WTC11 (cell line): ENCODE measurements at places on chromosomes 4 and X.

GRCh38 chrX:30613721-30614120 is 36.2 kb upstream of the TASL start:
- DNase-seq: no peak

DNA sequence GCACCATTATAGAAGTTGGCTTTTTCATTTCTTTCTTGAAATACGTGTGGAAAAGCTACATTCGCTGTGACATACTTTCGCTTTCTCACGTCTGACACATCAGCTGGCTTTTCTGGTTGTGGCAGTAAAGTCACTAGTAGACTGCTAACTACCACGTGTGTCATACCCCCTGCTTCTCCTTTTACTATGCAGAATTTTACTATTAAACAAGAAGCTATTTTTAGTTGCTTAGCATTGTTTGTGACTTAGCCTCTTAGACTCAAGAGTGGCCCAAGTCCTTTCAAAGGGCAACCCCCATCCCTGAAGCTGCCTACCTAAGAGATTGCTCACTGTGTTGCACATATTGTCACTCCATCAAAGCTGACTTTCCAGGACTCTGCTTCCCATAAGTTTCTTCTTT is 2.1 kb upstream of the IL2 start:
- DNase-seq: no peak

DNA sequence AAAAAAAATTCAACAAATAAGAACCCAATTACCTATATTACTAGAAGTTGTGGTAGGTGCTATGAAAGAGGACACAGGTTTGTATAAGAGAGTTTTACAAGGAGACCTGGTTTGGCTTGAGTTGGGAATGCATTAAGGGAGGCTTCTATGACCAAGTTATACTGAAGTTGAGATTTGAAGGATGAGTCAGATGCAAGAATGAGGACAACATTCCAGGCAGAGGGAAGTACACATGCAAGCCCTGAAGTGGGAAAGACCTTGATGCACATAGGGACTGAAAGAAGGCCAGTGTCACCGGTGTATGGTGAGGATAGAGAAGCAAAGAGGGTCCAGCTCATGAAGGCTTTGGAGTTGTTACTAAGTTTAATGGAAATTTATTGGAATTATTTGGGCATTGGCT is 52.2 kb downstream of the ANK2 start:
- no peak for DNase-seq

DNA sequence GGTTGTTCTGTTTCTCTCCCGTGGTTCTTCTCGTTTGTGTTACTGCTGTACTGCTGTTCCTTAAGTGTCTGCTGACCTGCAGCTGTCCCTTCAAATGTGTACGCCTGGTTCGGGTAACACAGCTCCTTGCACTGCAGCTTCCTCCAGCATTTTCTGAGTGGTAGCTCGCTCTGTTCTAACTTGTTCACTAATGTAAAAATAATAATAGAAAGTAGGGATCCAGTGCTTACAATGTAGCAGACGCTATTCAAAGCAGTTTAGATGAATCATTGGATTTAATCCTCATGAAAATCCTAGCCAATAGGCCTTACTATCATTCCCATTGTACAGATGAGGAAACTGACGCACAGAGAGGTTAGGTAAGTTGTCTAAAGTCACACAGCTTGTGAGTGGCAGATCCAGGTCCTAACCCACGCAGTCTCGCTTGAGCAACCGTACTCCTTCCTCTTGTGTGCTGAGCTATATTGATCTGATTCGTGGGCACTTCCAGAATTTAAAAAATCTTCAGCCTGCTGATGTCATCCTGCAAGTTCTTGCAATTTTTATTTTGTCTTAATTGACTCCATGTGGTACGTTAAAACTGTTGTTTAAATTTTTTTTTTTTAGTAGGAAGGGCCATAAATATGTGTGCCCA is 448.2 kb upstream of the FAT1 start:
- DNase-seq: no peak

DNA sequence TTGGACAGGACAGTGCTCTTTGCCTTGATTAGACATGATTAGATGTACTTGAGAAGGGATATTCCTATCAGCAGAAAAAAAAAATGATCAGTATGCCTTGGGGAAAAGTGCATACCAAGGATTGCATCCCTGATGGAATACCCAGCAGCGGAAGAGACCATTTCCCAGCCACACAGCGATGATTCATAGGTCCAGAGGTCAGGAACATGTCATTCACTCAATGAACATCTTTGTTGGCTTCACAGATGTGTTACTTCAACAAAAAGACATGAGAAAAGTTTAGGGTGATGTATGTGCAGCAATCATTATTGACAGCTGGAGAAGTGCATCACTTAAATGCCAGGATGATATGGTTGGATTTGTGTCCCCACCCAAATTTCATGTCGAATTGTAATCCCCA is 293.5 kb downstream of the ZNF674 start:
- DNase-seq: no peak

GRCh38 chrX:111083081-111083480 is 12.9 kb upstream of the PAK3 start:
- DNase-seq: no peak

DNA sequence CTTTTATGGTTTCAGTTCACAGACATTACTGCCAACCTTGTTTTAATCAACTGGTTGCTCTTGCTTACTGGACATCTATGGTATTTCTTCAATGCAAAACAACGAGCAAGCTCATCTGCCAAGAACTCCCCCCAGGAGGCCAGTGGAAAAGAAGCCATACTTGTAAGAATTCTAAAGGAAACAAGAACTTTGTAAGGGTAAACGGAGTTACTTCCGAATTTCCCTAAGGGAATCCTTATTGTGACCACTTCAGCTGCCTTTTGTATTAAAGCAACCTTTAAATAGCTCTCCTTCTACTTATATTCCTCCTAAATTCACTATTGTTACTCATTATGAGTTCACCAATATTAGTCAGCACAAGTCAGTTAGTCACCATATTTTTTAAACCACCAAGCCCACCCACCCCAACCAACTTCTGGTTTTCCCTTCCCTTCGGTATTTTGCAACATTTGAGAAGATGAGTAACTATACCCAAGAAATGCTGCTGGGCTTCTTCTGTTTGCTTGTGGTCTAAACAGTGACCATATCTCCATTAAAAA is 602.8 kb upstream of the DIPK2B start:
- DNase-seq: no peak

DNA sequence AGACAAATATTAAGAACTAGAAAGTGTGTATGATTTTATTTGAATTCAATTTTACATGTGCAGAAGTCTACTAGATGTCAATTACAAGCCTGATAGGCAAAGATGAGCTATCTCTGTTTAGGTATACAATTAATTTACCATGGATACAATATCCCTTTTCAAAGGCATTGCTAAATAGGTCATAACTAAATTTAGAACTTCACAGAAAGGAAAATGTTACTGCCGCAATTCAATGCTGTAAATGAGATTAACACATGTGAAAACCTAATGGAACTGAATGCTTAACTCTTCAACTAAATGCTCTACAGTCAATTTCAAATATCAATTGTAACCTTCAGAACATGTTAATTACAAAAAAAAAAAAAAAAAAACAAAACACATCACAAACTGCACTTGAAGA is 14.6 kb downstream of the RAP2C start:
- no peak for DNase-seq

GRCh38 chr4:72076562-72076961 is 44.8 kb downstream of the NPFFR2 start:
- DNase-seq: no peak

GRCh38 chrX:131704136-131704695 is 160.3 kb downstream of the OR13H1 start:
- DNase-seq: peak; percentile 15

GRCh38 chr4:85107553-85107952 is 141.1 kb upstream of the WDFY3 start:
- no peak for DNase-seq

GRCh38 chrX:72634331-72634730 is 61.7 kb upstream of the HDAC8 start:
- DNase-seq: no peak

DNA sequence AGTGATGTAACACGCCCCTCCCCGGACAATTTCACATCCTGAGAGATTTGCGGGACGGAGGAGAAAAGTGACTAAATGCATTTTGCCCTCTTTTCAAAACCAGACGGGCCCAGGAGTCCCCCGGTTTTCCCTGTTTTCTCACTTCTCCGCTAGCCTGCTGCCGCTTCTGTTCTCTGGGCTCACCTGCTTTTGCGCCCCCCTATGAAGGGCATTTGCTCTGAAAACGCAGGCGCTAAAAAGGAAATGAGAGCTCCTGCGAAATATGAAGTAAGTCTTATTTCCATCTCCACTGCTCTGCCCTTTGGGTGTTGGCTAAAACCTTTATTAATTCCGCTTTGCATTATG is 613 bp upstream of the TMEM47 start:
- DNase-seq: no peak

DNA sequence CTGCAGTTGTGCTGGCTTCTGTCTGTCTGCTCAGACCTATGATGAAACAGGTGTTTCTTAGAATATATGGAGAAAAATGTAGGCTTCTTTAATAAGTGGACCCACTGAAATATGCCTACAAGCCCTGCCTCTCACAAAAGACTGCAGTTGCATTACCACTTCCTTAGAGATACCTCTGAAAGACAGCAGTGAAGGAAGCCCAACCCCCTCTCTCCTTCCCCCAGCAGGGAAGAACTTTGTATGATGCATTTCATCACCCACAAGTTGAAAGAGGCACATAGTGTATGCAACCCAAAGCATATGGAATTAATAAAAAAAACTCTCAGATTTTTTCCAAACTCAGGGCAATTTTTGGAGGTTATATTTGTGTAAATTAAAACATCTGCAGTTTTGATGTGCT is 916.7 kb downstream of the TECRL start:
- no peak for DNase-seq

GRCh38 chrX:2652106-2652505 is 39.0 kb upstream of the CD99 start:
- peak; percentile 34 for DNase-seq
